ENCODE measurements at places on chromosomes 11 and 22. TPM values are rescaled to one million over a fixed set of nuclear protein-coding genes. Genes with fewer than 3 reads are reported as not detected.

ABTB2 gene
- 2.5 TPM for total RNA-seq

RFPL2 gene
- not detected for total RNA-seq

DCHS1 gene
- 1.6 TPM for total RNA-seq

NLRP6 gene
- total RNA-seq, result 3.3 TPM

CD3E gene
- 372 TPM for total RNA-seq

RIBC2 gene
- total RNA-seq, result 9.5 TPM

OPCML gene
- not detected for total RNA-seq

BIRC3 gene
- 102 TPM for total RNA-seq

CHRNA10 gene
- total RNA-seq, result 1.0 TPM

UBQLNL gene
- 0.25 TPM for total RNA-seq

APOL5 gene
- not detected for total RNA-seq

FGF4 gene
- not detected for total RNA-seq

CD248 gene
- 16.8 TPM for total RNA-seq

CAPN5 gene
- total RNA-seq, result 1.6 TPM

LGR4 gene
- 0.09 TPM for total RNA-seq

Measured in activated CD8-positive, alpha-beta T cell treated with anti-CD3 and anti-CD28 coated beads for 36 hours (primary cell).